ENCODE measurements at places on chromosomes 6 and 20.

- DNase-seq, result no peak
Measured at GRCh38 chr6:20664250-20664649, 130.0 kb downstream of the CDKAL1 start.

DNA sequence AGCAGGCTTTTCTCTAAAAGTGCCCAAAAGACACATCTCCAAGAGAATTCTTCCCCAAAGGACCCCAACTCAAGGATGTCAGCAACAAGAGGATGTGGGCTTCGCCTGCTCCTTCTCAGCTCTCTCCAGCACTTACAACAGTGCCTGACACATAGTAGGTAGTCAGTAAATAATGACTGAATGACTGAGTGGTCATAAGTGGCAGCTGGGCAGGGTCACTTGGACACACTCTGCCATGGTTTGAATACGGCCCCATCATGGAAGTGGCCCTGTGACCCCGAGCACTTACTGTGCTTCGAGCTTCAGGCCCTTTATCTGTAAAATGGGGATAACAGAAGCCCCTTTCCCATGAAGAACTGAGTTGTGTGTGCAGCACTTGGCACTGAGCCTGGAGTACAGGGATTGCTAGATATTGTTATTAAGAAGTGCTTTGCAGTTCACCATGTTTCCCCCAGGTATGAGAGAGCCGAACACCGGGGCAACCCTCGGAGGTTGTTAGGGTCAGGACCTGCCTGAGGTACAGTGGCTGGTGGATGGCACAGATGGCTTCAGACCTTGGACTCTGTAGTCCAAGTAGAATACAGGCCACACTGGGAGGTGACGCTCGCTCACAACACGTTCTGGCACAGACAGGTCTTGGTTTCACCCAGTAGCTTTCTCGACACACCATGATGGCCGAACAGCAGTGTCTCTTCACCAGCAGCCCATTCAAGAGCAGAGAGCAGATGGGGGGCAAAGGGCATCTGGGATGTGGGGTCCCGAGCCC is 56.0 kb downstream of the NOL4L start:
- DNase-seq, result no peak

DNA sequence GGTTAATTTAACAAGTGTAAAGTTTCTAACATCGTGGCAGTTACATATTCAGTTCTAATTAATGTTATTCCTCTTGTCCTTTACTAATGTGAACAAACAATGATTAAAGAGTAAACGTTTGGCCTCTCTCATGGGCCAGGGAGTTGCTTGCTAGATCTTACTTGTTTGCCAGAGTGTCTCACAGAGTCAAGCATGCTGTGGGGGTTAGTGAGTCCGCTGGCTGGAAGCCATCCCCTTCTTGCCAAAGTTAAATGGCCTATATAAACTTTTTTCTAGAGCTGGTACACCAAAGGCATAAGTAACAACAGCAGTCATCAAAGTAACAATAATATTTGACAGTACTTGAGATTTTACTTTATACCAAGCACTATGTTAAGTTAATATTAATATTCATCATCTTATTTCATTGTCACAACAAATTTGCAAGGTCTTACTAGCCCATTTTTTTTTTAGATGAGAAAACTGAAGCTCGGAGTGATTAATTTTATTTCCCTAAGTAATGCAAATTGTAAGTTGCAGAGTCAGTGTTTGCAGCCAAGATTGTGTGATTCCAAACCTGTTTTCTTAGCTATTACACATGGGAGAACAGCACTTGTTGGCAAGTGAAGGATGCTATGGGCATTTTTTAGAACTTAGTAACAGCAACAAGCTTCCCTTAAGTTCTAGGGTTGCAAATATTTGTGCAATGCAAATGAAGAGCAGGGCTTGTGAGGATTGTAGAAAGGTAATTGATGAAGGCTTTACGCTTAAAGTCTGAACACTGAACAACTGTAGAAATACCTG is 224.5 kb downstream of the RFPL4B start:
- no peak for DNase-seq

GRCh38 chr20:5570452-5570851 is 179.7 kb upstream of the SHLD1 start:
- DNase-seq, result no peak

DNA sequence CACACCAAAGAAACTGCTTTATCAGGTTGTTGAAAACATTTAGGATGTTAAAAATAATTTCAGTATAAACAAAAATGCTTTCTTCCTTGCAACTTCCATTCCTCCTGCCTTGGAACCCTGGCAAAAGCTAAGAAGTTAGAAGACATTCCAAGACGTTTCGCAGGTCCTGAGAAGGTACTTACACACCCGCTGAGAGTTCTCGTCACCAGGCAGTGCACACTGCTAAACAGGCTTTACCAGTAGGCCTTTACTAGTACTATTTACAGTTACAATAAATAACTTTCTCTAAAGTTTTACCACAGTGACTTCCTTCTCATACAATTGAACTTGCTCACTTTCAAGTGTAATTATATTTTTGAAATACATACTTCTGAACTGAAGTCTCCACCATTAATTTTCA is 81.4 kb upstream of the RPS6KA2 start:
- DNase-seq, result no peak

- DNase-seq, result no peak
Measured at GRCh38 chr20:46246559-46246958, 61.7 kb downstream of the CDH22 start.

DNA sequence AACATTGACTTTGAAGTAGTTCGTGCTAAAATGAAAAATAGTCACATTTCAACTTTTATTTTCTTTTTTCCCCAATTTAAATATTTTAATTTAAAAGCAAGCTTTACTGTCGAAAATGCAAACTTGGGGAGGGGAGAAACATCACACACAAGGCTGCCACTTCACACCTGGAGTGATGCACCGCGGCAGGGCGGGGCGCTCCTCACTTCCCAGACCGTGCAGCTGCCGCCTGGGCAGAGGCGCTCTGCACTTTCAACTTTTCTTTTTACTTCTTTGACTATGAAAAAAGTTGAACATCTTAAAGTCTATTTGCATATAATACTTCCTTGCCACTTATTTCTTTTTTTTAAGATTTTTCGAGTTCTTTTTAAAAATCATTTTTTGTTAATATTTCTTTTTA is 993.3 kb upstream of the GJE1 start:
- DNase-seq, result no peak

- DNase-seq, result no peak
Measured at GRCh38 chr20:32792731-32793458, 26.9 kb upstream of the MAPRE1 start.

DNA sequence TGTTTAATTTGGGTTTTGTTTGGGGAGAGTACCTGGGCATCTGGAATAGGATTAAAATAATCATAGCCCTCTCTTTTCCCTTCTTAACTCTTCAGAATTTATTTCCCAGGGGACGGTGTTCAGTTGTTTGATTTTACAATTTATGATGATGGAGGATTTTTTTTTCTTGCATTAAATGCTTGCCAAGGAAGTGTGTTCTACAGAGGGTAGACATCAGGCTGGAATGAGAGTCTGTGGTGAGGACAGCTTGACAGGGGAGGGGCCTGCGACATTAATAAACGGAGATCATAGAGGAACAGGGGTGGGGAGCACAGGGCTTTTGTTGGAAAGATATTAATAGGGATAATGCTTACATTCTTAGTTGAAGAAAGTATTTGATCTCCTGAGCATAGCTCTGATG is 297.5 kb downstream of the CLIC5 start:
- DNase-seq, result no peak

DNA sequence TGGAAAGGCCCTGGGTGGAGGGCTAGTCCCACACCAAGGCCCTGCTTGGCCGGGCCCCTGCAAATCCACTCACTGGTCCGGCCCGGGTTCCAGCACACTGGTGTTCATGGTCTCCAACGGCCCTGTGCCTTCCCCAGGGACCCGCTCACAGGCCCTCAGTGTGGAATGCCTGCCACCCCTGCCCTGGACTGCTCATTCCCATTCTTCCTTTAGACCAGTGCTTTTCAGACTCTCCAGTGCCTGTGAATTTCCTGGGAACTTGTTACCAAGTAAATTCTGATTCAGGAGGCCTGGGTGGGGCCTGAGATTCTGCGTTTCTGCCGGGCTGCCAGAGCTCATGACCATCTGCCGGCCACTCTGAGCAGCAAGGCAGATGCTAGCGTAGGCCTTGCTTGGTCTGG is 5.7 kb upstream of the PXDC1 start:
- no peak for DNase-seq

GRCh38 chr20:8094415-8094818 is 37.6 kb upstream of the PLCB1 start:
- no peak for DNase-seq

Data from stimulated activated CD8-positive, alpha-beta memory T cell treated with anti-CD3 and anti-CD28 coated beads, Interleukin-4, amount 100 ng/mL, for 24 hours (primary cell).